Upper lobe of left lung (tissue), 6 donors: ENCODE measurements at places on chromosomes 11 and 22. TPM values are rescaled to one million over a fixed set of nuclear protein-coding genes. Genes with fewer than 3 reads are reported as not detected.

GRCh38 chr11:11731311-11732083, 109.7 kb upstream of the GALNT18 start:
- DNase-seq, result no peak

DNA sequence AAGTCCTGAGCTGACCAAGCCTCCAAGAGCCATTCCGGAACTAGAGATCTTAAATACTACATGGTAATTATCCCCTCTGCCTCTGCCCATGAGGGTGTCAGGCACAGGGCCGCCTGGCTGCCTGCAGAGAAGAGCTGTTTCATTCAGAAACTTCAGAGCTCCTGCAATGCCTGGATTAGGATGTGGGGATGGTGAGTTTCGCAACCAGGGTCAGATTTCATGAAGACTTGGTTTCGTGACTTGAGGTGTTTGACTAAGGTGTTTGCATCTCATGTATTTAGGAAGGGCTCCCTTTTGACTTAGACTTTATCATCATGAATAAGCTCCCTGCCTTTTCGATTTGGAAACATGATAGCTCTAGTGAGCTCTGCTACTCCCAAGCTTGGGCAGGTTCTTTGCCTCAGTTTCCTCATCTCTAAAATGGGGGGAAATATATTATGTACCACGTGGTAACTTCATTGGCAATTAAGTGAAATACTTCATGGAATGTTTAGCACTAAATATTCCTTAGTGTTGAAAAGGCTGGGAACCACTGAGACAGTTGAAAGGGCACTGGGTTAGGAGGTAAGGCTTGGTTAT, 9.1 kb downstream of the TIMP3 start:
- DNase-seq, result no peak

DNA sequence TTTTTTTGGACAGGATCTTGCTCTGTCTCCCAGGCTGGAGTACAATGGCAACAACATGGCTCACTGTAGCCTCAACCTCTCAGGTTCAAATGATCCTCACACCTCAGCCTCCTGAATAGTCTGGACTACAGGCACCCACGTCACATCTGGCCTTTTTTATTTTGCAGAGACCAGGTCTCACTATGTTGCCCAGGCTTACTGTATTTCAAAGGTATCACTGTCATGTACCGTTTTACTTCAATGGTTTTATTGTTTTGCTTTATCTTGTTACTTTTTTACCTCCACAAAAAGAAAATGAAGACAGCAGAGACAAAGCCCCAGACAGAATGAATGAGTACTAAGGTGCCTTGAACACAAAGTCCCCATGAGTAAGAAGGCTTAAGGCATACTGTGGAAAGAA, 5.1 kb downstream of the TCF20 start:
- DNase-seq, result no peak

DNA sequence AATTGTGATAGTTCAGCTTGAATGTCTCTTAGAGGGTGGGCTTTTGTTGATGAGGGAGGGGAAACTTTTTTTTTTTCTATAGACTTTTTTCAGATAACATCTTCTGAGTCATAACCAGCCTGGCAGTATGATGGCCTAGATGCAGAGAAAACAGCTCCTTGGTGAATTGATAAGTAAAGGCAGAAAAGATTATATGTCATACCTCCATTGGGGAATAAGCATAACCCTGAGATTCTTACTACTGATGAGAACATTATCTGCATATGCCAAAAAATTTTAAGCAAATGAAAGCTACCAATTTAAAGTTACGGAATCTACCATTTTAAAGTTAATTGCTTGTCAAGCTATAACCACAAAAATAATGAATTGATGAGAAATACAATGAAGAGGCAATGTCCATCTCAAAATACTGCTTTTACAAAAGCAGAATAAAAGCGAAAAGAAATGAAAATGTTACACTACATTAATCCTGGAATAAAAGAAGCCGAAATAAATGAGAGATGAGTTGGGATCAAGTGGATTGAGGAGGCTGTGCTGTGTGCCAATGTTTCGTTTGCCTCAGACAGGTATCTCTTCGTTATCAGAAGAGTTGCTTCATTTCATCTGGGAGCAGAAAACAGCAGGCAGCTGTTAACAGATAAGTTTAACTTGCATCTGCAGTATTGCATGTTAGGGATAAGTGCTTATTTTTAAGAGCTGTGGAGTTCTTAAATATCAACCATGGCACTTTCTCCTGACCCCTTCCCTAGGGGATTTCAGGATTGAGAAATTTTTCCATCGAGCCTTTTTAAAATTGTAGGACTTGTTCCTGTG, 3.9 kb downstream of the MALAT1 start:
- DNase-seq, result no peak

DNA sequence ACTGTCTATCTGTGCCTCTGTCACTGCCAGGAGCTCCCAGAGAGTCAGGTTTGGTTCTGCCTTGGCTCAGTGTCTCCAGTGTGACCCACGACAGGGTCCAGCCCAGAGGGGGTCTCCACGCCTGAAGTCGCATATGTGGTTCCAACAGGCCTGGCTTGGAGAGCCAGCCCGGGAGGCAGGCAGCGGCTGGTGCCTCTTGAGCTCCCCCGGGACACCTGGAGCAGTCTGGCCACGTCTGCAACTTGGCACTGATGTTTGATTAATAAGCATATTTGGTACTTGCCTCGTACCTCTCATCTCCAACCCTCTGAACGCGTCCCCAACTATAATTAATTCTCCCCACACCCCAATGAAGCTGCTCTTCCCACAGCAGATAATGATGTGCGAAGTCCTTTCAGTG, 31.7 kb upstream of the SHISAL1 start:
- DNase-seq, result no peak

DNA sequence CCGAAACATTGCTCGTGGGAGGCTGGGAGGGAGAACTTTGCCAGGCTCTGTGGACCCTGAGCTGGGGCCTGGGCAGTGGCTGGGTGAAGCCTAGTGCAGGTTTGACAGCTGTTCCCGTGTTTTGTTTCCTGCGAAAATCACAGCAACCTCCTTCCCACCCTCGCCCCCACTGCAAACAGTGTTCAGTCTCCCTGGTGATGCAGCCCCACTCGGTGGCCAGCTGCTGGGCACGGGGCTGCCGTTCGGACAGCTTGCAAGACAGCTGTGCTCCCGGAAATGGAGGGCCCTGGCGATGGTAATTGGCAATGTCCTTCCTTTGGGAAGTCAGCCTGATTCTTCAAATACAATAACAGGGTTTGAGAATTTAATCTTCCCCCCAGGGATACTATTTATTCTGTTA, 10.4 kb upstream of the GAL start:
- no peak for DNase-seq

Gene OR2AT4
- total RNA-seq, result not detected

- peak; percentile 48 for DNase-seq
Observed at GRCh38 chr22:49826603-49827270, 936 bp downstream of the BRD1 start.

GRCh38 chr11:35969089-35970042, 25.5 kb downstream of the LDLRAD3 start:
- DNase-seq, result no peak

DNA sequence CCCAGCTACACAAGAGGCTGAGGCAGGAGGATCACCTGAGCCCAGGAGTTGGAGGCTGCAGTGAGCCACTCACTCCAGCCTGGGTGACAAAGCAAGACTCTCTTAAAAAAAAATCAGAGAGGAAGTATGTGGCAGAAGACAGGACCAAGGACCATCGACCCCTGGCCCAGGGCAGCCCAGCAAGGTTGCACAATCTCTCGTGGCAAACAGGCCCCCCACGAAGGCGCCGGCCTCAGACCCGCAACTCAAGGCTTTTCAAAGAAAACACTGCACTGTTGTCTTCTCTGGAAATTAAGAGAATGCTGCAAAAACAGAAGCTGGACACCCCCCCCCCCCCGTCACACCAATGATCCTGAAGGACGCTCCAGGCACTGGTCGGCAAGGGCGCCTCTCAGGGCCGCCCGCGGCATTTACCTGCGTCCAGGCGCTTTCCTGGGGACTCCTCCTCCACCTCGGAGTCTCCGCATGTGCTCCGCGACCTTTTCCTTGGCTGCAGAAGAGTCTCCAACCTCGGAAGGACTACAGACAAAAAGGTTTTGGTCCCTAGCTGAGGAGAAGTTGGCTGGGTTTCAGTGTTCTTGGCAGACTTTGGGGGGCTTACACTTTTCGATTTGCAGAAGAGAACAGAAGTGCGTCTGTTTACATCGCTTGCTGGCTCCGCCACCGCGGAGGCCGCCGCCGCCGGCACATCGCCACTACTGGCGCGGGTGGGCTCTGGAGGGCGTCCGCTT, 40.5 kb downstream of the BRD1 start:
- DNase-seq, result no peak

Gene RAB3IL1
- total RNA-seq, result 10.9 TPM

- DNase-seq, result no peak
Observed at GRCh38 chr22:26883393-26883792, 226.0 kb downstream of the MIAT start.

GRCh38 chr22:48639896-48640748, 1187.6 kb downstream of the BRD1 start:
- DNase-seq, result peak; percentile 70

DNA sequence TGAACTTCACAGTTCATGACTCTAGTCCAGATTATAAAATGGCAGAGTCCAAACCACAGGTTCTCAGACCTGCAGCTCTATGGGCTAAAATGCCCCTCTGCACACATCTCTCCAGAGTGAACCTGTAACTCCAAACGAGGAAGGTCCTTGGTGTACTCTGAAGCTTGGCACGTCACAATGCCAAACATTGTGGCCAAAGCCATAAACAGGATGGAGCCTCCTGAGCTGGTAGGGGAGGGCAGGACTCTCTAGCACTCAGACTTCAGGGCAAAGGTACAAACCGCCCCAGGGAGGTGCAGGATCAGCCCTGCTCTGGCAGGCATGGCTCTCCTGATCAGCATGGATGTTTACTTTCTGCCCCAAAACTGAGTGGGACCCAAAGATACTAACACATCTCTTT, 2.3 kb downstream of the SCUBE2 start:
- no peak for DNase-seq

DNA sequence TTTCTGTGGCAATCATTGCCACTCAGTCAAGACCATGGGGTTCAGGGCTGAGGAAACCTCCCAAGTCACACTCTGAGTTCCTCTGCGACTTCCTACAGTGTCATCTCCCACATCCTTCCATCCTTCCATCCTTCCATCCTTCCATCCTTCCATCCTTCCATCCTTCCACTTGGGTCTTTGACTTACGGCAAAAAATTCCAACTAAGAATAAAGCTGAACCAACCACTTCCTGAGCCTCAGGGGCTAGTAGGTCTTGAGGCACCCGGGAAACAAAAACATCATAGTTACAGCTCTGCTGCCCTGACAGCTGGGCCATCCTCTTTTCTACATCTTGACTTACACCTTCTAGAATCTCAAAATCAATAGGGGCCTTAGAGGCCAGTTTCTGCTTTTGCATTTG, 32.1 kb downstream of the EHF start:
- no peak for DNase-seq

Gene C11orf91
- total RNA-seq, result 1.3 TPM

DNA sequence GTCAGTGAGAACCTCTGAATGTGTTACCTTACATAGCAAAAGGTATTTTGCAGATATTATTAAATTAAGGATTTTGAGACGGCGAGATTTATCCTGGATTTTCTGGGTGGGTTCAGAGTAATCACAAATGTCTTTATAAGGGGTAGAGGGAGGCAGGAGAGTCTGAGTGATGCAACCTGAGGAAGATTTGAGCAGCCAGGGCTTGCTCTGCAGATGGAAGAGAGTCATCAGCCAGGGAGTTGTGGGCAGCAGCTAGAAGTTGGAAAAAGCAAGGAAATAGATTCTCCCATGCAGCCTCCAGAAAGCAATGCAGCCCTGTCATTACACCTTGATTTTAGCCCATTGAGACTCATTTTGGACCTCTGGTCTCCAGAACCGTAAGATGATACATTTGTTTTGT, 4.1 kb upstream of the WDR74 start:
- no peak for DNase-seq

GRCh38 chr11:36249246-36249645, 40.0 kb downstream of the COMMD9 start:
- no peak for DNase-seq
